ENCODE measurements at places on chromosomes 6 and 20. TPM values are rescaled to one million over a fixed set of nuclear protein-coding genes. Genes with fewer than 3 reads are reported as not detected.
A peak's percentile ranks its signal among the peaks of the same experiment; 100 is the strongest.

The SCRT2 gene
- not detected for total RNA-seq

The CST4 gene
- total RNA-seq: not detected

The SLC22A7 gene
- total RNA-seq: not detected

The PRR18 gene
- not detected for total RNA-seq

The SYNGAP1 gene
- 24.6 TPM for total RNA-seq

The NT5E gene
- 57.4 TPM for total RNA-seq

DNA sequence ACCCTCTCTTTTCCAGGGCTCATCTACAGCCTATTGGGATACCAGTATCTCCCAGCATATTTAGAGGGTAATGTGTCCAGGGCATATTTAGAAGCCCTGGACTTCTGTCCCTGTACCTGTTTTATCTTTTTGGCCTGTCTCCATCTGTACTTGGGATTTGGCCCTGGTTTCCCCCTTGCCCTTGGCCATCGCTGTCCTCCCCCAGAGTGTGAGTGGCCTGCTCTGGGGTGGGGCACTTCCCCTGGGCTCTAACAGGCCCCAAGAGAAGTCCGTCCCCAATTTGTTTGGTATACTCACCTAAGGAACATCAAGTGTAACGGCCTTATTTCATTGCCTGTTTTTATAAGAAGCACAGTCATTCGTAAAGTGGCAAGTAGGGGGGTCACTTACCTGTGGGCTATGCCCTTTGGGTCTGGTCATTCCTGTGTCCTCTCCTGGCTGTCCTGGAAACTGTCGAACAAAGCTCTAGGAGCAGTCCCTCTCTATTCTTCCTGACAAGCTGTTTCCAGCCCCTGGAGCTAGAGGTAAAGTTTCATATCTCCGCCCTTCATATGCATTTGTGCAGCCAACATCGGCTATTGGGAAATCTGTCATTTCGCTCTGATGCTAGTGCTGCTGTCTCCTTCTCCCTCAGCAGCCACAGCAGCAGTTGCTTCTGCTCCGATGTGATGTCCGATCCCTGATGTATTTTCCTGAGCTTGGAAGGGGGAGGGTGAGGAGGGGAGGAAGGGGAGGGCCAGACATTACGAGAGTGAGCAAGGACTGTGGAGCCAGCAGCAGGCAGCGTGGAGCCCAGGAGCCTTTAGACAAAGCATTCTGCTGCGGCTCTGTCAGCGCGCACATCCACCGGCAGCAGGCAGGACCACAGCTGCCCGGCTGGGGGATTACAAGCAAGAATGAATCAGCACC is 83.4 kb downstream of the TCP11 start:
- peaks cover 18% of the 10 kb centered on the region for H3K36me3 ChIP-seq
- no peak overlapping the region for H3K27ac ChIP-seq
- DNase-seq: no peak
- H3K4me3 ChIP-seq: peak overlapping the region; percentile 55
- H3K27me3 ChIP-seq: no peaks in the 10 kb centered on the region

DNA sequence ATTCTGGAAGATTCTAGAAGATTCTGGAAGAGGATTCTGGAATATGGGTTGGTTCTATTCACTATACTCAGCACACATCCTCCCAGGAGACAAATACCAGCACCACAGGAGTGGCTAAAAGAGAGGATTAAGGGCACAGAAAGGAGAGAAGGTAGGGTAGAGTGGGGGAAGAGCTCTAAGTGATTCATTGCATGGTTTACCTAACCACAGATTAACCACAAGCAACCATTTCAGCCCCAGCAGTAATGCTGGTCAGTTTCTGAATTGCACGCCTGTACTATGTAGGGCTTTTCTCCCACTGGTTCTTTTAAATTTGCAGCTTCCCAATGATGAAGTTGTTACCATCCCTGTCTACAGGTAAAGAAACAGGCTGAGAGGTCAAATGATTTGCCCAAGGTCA is 192.7 kb upstream of the PMEPA1 start:
- H3K4me3 ChIP-seq: no peak overlapping the region
- H3K36me3 ChIP-seq: no peaks in the 10 kb centered on the region
- no peaks in the 10 kb centered on the region for H3K4me1 ChIP-seq

- no peak for DNase-seq
- H3K27ac ChIP-seq: peak overlapping the region; percentile 67
- peaks cover 7% of the 10 kb centered on the region for H3K4me1 ChIP-seq
- peak overlapping the region; percentile 45 for H3K4me3 ChIP-seq
Measured at GRCh38 chr6:162377735-162378134, 349.8 kb downstream of the PRKN start.

GRCh38 chr6:139531148-139532115 is 157.0 kb upstream of the CITED2 start:
- H3K36me3 ChIP-seq: no peaks in the 10 kb centered on the region
- no peak for DNase-seq
- peaks cover 23% of the 10 kb centered on the region for H3K4me1 ChIP-seq
- no peaks in the 10 kb centered on the region for H3K27me3 ChIP-seq

GRCh38 chr6:87045521-87046075 is 49.3 kb downstream of the CGA start:
- DNase-seq: no peak
- H3K4me1 ChIP-seq: no peaks in the 10 kb centered on the region
- H3K36me3 ChIP-seq: no peaks in the 10 kb centered on the region
- H3K27ac ChIP-seq: no peak overlapping the region
- no peaks in the 10 kb centered on the region for H3K27me3 ChIP-seq
- no peak overlapping the region for H3K4me3 ChIP-seq

DNA sequence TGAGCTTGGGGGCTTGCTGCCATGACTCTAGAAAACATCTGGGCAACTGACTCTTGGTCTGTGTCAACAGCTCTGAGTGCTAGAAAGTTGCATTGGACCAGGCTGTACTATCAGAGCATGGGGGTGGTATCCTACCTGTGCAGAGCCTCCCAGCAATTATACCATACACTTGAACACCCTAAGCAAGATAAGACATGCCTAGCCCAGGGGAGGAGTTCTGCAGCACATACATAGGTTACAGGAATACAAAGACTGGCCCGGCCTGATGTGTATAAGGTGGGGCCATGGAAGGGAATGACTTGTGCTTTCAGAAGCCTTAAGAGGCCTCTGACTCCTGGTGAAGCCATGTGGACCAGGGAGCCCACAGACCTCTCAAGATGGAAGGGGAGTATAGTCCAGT is 11.4 kb upstream of the MOCS1 start:
- DNase-seq: no peak
- no peaks in the 10 kb centered on the region for H3K27me3 ChIP-seq
- H3K4me3 ChIP-seq: no peak overlapping the region
- no peak overlapping the region for H3K27ac ChIP-seq
- H3K4me1 ChIP-seq: no peaks in the 10 kb centered on the region
- H3K36me3 ChIP-seq: no peaks in the 10 kb centered on the region

GRCh38 chr6:114430534-114431124 is 87.8 kb upstream of the HS3ST5 start:
- no peak overlapping the region for H3K27ac ChIP-seq
- no peak overlapping the region for H3K4me3 ChIP-seq
- no peaks in the 10 kb centered on the region for H3K4me1 ChIP-seq
- no peaks in the 10 kb centered on the region for H3K27me3 ChIP-seq

GRCh38 chr20:38373898-38374297 is 27.6 kb downstream of the LBP start:
- H3K27ac ChIP-seq: no peak overlapping the region
- H3K27me3 ChIP-seq: no peaks in the 10 kb centered on the region
- no peak overlapping the region for H3K4me3 ChIP-seq
- no peaks in the 10 kb centered on the region for H3K4me1 ChIP-seq
- H3K36me3 ChIP-seq: no peaks in the 10 kb centered on the region

DNA sequence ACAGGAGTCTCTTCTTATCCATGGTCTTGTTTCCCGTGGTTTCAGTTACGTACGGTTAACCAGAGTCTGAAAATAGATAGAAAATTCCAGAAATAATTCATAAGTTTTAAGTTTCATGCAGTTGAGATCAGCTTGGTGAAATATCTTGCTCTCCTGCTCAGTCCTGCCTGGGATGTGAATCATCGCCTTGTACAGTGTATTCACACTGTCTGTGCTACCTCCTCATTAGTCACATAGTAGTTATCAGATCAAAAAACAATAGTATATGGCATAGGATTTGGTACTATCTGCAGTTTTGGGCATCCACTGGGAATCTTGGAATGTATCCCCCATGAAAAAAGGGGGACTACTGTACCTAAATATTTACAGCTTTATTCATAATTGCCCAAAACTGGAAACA is 22.7 kb upstream of the MOCS1 start:
- peaks cover 14% of the 10 kb centered on the region for H3K4me1 ChIP-seq
- no peaks in the 10 kb centered on the region for H3K36me3 ChIP-seq

- H3K27ac ChIP-seq: no peak overlapping the region
- no peak for DNase-seq
- H3K36me3 ChIP-seq: no peaks in the 10 kb centered on the region
Measured at GRCh38 chr6:138383776-138384175, 6.1 kb downstream of the SMIM28 start.

- H3K27me3 ChIP-seq: no peaks in the 10 kb centered on the region
- no peak for DNase-seq
- H3K27ac ChIP-seq: no peak overlapping the region
Measured at GRCh38 chr6:2680264-2680922, 70.3 kb downstream of the MYLK4 start.

Data from thoracic aorta (tissue), 2 donors.